NCI-H2171 treated with DMSO at 0.1 percent for 48 hours (cell line): ENCODE measurements at places on chromosomes 4 and X.

DNA sequence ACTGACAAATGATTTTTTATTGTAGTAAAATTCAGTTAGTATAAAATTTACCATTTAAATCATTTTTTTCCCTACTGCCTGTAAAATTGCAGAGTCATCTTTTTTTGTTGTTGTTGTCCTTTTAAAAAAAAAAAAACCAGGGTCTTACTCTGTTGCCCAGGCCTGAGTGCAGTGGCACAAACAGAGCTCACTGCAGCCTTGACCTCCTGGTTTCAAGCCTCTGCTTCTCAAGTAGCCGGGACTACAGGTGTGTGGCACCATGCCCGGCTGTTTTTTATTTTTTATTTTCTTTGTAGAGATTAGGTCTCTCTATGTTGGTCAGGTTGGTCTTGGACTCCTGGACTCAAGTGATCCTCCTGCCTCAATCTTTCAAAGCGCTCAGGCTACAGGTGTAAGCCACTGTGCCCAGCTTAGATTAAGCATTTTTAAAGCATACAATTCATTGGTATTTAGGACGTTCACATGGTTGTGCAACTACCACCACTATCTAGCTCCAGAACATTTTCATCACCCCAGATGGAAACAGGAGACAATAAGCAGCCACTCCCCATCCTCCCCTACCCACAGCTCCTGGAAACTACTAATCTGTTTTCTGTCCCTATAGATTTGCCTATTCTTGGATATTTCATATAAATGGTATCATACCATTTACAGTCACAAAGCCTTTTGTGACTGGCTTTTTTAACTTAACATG lies 59.7 kb upstream of the PGRMC2 start:
- DNase-seq = no peak

DNA sequence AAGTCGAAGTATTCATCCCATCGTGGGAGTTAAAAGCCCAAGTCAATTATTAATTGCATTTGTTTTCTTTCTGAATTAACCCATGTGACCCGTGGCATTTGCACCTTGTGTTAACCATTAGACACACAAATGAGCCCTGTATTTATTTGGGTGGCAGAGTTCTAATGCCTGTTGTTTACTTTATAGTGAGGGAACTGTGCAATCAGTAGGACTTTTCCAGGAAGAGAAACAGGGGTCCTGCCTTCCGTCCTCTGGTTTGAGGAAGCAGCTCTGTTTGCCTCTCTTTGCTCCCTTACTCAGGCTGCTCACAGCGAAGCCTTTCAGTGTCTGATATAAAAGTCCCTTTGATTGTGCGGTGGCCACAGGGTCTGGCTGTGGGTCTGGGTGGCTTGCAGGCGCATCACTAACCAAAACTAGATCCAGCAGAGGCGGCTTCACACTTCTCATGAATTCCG lies 263.6 kb downstream of the PTTG2 start:
- DNase-seq = no peak

- DNase-seq = no peak
Observed at GRCh38 chrX:13287816-13288215, 32.0 kb downstream of the ATXN3L start.

DNA sequence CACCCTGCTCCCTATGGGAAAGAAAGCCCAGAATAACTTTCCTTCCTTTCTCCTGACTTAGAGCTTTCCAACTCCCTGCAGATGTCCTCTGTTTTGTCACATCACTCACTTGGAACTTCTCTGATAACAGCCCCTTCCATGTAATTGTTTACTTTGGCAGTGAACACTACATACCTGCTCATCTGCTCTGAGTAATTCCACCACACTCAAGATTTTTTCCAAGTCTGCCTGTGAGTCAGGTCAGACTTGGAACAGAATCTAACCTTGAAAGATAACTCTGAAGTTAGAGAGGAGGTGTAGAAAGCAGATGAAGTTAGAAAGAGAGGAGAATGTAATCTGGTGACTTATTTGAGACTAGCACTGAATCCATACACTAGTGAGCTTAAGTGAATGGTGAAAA lies 7.4 kb downstream of the MAGEB10 start:
- DNase-seq = no peak

DNA sequence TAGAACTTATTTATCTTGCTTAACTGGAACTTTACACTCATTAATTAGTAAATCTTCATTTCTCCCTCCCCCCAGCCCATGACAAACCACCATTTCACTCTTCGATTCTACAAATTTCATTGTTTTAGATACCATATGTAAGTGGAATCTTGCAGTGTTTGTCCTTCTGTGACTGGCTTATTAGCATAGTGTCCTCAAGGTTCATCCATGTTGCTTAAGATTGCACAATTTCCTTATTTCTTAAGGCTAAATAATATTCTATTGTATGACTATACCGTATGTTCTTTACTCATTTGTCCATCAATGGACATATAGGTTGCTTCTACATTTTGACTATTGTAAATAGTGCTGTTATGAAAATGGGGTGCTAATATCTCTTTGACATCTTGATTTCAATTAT lies 24.5 kb upstream of the RNF212 start:
- DNase-seq = no peak

DNA sequence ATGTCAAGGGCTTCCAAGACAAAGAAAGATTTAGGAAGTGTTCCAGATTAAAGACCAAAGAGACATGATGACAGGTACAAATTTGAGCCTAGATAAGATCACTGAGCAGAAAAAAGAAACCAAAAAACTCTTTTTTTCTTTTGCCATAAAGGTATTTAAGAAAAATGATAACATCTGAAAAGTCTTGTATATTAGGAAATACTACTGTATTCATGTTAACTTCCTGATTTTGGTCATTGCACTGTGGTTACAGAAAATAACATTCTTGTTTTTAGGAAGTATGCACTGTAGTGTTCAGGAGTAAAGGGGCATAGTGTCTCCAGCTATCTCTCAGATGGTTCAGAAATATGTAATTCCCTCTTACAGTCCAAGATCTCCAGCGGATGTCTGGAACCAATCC lies 37.1 kb downstream of the RWDD4 start:
- DNase-seq = no peak

GRCh38 chr4:78602334-78602733 lies 50.8 kb downstream of the ANXA3 start:
- peak; percentile 73 for DNase-seq

DNA sequence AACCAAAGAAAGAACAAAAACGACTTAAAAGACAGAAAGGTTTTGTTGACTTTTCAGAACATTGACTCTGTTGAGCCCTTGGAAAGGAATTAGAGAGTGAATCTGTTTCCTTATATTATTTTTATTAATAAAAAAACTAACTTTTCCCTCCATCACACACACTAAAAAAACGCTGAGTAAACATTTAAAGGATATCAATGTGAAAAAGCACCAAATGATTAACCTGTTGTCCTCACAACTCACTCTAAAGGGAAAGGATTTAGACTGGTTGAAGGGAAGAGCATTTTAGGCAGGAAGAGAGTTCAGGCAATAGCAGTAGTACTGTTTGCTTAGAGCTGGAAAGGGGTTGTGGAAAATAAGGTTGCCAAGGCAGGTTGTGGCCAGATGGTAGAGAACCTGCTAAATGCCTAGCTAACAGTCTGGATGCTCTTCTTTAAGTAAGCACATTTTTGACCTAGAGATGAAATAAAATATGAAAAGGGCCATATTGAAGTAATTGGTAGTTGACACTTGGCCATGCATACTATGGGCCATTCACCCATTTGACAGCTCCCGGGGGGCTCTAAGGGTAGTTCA lies 98.0 kb upstream of the NDP start:
- peak; percentile 1 for DNase-seq

DNA sequence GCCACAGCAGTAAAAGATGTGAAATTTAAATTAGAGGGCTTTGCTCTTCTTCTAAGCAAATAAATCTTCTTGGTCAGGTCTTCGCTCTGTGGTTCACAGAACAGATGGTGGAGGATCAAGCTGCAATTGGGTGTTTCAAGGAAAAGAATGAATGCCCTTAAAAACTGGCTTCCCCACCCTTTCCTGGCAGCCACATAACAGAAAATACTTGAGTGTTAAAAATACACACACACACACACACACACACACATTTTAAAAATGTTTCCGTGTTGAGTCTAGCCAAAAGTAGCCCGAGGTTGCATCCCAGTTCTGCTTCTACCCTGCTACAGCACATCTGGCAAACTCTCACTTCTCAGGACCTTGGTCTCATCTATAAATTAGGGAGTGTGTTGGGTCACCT lies 56.7 kb upstream of the FGFBP2 start:
- no peak for DNase-seq

DNA sequence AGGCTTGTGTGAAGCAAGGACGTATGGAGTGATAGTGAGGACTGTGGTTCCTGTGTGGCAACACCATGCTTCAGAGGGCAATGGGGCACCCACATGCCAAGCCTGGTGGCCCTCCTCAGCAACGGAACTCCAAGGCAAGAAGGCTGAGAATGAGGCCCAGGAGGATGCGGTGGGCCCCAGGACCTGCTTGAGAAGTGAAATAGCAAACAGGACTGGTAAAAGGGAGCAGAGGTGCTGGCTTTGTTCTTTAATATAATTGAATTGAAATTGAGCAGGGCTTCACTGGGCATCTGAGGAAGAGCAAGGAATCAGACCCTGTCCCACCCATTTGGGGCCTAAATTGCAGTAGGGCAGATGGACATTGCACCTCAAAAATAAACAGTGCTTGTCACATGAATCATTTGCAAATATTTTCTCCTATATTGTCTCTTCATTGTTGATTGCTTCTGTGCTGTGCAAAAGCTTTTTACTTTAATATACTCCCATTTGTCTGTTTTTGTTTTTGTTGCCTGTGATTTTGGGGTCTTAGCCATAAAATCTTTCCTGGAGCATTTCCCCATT lies 2.3 kb downstream of the TMEM187 start:
- no peak for DNase-seq

DNA sequence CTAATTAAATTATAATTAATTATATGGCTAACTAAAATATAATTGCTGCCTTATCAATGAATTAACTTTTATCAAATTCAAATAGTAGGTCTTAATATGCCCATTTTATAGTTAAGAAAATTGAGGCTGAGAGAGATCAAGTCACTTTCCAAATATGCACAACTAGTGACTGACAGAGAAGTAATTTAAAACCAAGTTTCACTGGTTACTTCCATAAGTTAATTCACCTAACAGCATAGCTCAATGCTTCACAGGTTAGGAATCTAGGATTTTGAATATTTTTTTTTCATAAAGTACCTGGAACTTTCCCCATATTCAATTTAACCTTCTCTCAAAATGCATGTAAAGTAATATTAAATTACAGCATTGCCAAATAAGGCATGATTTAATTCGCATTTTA lies 134.4 kb upstream of the VEGFC start:
- no peak for DNase-seq

- DNase-seq = no peak
Observed at GRCh38 chr4:165866019-165866650, 6.9 kb upstream of the TLL1 start.

DNA sequence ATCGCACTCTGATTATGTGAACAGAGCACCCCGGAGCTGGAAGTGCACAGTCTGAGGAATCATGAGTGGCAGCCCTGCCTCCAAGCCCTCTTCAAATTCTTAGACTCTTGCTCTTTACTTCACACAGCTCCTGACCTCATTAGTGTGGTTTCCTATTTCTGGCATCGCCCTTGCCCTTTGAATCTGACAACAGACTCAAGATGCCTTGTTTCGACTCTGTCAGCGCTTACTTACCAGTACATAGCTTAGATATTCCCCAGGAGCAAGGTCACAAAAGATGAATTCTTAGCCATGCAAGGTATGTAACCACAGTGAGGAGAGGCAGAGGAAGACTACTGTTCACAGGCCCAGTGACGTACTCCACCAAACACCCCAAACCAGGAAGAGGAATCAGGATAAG lies 167.2 kb downstream of the KDR start:
- no peak for DNase-seq

GRCh38 chr4:11904846-11905739 lies 476.4 kb upstream of the HS3ST1 start:
- no peak for DNase-seq

DNA sequence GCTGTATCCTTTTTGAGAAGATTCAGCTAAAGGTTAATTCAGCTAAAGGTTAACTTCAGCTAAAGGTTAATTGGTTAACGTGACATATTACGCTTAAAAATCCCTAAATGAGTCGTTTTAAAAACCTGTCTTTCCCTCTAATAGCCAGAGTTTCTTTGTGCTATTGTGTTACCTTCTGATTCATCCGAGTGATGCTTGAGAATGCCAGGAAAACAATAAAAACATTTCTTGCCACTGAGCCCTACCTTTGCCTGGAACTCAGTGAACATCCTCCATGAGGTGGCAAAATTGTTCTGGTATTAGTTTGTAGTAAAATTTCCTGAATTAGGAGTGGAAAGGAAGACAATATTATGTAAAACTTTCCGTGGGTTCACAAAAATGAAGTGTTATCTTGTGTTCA lies 13.7 kb upstream of the TMPRSS11E start:
- DNase-seq = no peak
